CD4-positive, alpha-beta T cell treated with Interleukin-12 subunit alpha and Interleukin-12 subunit beta, for 1 hour (primary cell): ENCODE measurements at places on chromosomes 3 and 15.

- no peak for DNase-seq
These were observed 51.6 kb downstream of the SLC7A14 start for GRCh38 chr3:170534227-170534626.

DNA sequence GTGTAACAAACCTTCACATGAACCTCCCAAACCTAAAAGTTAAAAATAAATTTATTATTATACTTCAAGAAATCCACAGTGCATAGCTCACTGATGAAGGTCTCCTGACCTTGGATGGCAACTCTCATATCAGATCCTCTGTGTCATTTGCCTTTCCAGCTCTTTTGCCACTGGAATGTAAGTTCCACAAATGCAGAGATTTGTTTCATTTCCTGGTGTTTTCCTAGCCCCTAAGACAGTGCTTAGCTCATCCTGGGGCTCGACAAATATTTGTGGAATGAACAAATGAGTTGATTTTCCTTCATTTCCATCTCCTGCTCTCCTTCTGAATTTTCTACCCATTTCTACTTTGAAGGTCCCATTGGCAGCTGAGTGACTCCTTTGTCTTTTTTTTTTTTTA lies 56.0 kb downstream of the FRMD4B start:
- no peak for DNase-seq

GRCh38 chr3:193134856-193135255 lies 106.2 kb upstream of the PLAAT1 start:
- DNase-seq, result no peak

DNA sequence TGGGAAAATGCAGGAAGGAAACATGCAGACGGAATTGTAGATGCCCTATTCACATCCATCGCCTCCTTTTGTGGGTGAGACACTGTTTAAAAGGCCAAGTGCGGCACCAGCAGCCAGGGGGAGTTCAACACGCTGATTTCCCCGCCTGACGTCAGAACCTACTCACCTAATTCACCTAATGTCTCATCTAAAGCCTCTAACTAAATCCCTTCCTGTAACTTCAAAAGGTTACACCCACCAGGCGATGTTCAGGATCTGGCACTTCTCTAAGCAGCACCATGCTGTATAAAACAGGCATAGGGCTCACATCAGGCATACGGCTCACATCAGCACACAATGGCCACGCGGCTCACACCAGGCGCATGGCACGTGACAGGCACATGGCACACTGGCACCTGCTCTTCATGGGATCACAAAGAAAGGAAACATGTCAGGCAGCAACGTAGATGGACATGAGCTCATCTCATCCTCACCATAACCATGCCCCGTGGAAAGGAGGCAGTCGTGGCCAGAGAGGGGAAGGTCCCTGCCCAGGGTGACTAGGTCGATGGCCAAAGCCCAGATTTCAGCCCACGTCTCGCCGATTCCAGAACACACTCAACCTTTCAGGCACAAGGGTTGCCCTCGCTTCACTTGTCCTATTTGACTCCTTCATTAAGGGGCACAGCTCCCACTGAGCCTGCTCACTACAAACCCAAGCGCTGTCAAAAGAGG lies 21.7 kb downstream of the XXYLT1 start:
- no peak for DNase-seq

DNA sequence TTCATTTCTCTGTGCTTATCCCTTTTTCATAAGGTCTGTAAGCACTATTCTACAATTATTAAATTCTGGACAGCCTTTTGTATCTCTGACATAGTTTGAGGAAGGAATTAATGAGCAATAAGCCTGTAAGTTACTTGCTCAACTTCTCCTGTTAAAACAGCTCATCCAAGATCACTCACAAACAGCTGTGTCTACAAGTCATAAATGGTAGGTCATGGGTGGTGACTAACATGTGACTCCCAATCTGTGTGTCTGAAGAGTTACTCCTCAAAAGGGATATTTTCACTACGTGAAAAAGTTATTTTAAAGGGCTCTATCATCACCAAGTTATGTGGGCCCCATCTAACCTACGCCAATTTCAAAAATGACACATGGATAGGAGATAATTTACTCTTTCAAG lies 145.2 kb upstream of the CBLB start:
- DNase-seq, result no peak

- no peak for DNase-seq
These were observed 101.8 kb downstream of the RAB11A start for GRCh38 chr15:65970937-65971740.

GRCh38 chr3:71728632-71729342 lies 3.6 kb upstream of the EIF4E3 start:
- peak; percentile 53 for DNase-seq

DNA sequence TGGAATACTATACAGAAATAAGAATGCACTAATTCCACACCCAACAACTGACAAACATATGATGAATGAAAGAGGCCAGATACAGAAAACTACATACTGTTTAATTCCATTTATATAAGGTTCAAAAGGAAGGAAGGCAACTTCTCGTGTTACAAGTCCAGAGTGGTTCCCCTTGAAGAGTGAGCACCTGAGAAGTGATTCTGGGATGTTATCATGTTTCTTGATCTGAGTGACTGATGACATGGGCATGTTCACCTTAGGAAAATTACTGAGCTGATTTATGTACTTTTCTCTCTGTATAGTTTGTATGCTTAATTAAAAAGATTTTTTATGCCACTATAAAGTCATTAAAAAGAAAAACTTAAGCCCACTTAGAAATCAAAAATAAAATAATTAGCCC lies 13.6 kb downstream of the CCDC12 start:
- no peak for DNase-seq

DNA sequence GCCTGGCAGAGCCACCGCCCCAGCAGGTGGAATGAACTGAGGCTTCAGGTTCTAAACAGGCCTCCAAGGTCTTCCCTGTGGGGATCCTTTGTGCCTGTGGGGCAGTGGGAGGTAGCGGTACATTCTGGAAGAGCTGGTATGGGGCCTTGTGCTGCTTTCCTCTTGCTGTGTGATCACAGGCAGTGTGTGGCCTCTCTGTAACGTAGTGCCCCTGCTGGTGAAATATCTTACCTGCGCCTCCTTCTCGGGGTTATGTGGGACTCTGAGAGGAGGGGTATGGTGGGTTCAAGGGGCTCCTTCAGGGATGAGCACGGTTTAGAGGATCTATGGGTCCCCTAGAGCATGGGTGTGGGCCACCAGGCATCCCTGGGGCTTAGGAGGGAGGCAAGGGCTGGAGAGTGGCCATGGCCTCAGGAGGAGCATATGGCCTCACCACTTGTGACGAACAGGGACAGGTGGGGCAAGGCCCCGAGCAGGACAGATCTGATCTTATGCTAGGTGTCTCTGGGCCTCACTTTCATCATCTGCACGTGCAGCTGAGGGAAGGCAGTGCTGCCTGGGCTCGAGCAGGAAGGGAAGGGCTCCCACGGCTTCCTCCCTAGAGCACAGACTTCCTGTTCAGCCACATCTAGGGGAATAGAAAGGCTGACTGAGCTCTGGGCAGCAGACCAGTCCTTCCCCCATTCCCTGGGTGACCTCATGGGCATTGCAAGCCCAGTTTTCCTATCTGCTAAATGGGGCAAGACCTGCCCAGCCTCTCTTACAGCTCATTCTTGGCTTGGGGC lies 1.9 kb upstream of the ALS2CL start:
- peak; percentile 54 for DNase-seq

GRCh38 chr3:71183549-71183948 lies 400.0 kb downstream of the FOXP1 start:
- no peak for DNase-seq

DNA sequence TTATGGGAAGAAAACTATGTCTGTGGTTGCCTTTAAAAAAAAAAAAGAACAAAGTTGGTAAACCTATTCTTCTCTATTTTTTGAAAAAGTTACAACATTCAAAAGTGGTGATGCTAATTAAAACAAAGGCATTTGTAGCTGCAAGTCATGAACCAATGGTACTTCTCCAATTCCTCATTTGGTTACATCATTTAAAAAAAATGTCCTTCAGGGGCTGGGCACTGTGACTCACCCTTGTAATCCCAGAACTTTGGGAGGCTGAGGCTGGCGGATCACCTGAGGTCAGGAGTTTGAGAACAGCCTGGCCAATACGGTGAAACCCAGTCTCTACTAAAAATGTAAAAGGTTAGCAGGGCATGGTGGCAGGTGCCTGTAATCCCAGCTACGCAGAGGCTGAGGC lies 574.6 kb downstream of the VGLL3 start:
- no peak for DNase-seq

GRCh38 chr3:169512991-169513390 lies 150.5 kb downstream of the MECOM start:
- no peak for DNase-seq

DNA sequence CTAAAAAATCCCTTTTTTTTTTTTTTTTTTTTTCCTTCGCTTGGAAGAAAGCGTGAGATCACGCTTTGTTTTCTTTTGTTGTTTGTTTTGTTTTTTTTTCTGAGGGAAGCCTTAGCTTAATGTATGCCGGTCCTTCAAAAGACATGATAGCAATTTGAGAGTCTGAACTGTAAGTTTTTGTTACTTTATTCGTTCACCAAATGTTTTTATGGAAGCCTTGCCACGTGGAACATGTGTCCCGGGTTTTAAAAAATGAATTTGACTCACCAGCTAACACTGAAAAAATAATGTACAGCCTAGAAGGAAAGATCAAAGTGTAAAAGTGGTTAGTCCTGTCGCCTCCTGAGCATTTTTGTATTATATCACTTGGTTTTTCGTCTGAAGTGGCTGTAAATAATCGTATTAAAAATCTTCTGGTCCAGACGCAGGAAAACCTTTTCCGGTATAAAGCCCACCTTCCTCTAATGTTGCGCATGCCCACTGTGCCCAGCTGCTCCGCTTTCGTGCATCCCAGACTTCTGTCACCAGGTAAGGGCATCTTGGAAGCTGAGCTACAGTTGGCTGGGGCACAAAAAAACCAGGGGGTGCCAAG lies 795 bp upstream of the MYNN start:
- no peak for DNase-seq

GRCh38 chr3:52159503-52159902 lies 5.3 kb upstream of the POC1A start:
- no peak for DNase-seq

GRCh38 chr3:17473761-17474160 lies 268.7 kb downstream of the TBC1D5 start:
- DNase-seq, result no peak

DNA sequence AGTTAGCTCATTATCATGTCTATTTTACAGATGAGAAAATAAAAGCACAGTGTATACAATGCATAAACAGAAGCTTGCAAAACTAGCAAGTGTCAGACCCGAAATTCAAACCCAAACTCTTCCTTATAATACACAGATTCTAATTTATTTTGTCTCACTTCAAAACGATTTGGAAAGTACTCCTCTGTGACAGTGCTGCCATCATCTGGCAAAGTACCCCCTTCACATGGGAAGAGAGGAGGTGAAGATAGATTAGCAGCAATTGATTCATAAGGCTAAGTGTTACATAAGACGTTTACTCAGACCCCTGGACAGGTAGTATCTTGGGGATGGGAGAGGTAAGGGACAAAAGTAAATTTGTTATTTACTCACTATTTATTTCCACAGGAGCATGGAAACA lies 744.0 kb upstream of the SGO1 start:
- DNase-seq, result no peak
